Activated T-cell treated with anti-CD3 and anti-CD28 coated beads, Interleukin-2, amount 50 U/mL, for 24 hours (primary cell): ENCODE measurements at places on chromosomes 12 and 14.

DNA sequence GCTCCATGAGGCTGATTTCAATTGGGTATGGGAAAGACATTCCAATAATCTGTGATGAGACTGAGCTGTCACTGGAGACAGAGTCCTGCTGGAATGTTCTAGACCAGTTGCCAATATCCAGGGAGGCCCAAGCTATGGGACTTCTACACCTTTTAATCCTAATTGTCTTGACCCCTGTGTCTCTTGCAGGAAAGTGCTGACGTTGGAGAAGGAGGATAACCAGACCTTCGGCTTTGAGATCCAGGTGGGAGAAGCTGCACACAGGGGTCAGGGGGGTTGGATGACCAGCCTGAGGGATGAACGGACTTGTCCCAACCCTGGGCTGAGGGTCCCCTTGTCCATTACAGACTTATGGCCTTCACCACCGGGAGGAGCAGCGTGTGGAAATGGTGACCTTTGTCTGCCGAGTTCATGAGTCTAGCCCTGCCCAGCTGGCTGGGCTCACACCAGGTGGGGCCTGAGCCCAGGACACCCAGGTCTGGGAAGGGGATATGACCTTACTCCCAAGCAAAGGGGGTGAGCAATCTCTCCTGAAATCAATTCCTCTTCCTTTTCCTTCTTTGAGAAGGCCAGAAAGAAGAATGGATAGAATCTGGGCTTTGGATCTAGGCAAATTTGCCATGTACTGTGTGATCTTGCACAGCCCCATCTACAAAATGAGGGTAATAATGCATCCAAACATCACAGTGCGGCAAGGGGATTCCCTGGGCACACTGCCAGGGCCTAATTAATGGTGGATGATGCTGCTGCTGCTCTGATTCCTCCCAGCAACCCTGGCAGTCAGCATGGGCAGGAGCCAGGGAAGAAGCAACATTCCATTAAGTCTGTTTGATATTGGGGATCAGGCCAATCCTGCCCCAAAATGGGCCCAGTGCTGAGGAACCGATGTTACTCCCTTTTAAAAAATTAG lies 4.2 kb downstream of the TAMALIN start:
- DNase-seq, result no peak

- no peak for DNase-seq
Measured at GRCh38 chr12:57989838-57990237, 48.5 kb downstream of the ATP23 start.

DNA sequence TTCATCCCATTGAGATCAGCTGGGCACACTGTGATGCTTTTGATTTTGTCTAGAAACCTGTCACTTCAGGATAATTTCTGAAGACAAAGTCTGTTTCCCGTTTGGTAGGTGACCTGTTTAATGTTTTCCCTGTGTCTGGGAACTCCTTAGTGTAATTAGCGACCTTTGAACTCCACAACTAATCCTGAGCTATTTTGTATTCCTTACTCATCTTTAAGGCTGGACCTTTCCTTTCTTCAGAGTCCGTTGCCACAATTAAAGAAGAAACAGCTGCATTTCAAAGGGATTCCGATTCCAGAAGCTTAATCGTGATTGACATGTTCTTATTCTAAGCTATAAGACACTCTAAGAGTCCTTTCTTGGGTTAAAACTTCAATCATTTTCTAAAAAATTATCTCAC lies 22.0 kb downstream of the AP5M1 start:
- DNase-seq, result no peak

GRCh38 chr12:1635301-1636095 lies 6.5 kb downstream of the WNT5B start:
- DNase-seq, result no peak

DNA sequence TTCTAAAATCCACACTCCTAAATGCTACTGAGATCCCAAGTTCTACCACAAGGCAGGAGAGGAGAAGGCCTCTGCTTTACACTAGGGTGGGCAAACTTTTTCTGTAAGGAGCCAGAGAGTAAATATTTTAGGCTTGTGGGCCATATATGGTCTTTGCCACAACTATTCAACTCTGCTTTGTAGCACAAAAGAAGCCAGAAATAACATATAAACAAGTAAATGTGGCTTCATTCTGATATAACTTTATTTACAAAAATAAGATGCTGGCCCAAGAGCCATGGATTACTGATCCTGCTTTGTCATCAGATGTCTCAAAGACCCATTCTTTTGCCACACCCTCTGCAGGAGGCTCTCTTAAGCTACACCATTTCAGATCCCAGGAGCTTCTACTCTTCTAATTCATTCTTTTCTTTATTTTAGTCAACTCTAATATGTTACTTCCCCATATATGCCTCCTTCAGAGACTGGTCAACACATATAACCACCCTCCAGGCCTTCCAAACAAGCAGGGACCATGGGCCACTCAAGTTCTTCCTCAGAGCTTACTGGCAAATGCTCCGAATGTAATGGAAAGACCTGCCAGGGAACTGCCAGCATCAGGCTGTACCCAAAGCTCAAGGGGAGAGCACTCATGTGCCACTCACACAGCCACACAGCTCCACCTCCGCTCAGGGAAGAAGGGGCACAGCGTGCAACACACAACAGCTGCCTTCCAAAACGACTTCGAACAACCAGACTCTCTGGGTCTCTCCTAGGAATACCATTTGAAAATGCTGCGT lies 15.6 kb downstream of the APPL2 start:
- DNase-seq, result no peak
